A549 treated with Mapracorat at 1 μM for 4 hours (cell line): ENCODE measurements at places on chromosomes 5 and 9. TPM values are rescaled to one million over a fixed set of nuclear protein-coding genes. Genes with fewer than 3 reads are reported as not detected.

ANXA2R gene
- 2.5 to 4.2 TPM (median 2.6 TPM) in 5 replicates for total RNA-seq

PIP5K1B gene
- total RNA-seq, result not detected in 5 replicates

TMEM174 gene
- not detected in 5 replicates for total RNA-seq

NMRK1 gene
- 5.3 to 7.5 TPM (median 5.5 TPM) in 5 replicates for total RNA-seq
